ENCODE measurements at places on chromosomes 13 and 19.

DNA sequence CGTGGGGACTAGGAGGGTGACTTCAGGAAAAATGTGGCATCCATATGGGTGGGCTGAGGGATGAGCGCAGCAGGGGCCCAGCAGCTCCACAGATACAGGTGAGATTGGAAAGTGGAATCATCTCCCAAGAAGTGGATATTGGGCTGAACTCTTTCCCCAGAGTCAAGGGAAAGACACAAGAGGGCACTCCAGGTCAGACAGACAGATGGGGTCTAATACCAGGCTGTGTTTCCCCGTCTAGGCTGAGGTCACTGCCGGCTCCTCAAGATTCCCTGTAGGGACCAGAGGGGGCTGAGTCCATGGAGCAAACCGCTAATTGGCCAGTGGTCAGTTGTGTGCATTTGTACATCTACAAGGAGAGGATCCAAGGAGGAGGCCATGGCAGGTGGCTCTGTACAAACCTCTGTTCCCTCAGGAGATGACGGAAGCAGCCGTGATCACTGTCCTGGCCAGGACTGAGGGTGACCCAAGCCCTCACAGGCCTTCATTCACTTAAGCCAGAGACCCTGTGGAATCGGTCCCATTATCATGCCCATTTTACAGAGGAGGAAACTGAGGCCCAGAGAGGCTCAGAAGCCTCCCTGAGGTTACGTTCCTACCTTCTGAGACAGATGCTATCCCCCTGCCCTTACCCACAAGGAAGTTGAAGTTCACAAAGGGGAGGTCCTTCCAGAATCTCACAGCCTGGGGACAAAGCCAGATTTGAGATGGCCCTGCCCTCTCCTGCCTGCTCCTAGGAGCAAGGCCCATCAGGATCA is 14.9 kb upstream of the IGLON5 start:
- DNase-seq, result no peak

- DNase-seq, result no peak
Measured at GRCh38 chr19:1875646-1876495, 9.4 kb downstream of the ABHD17A start.

- no peak for DNase-seq
Measured at GRCh38 chr13:78608688-78609463, 5.5 kb upstream of the POU4F1 start.

- DNase-seq, result no peak
Measured at GRCh38 chr19:32471095-32471494, 65.5 kb downstream of the DPY19L3 start.

GRCh38 chr13:109055850-109056249 is 426.4 kb downstream of the MYO16 start:
- no peak for DNase-seq

- no peak for DNase-seq
Measured at GRCh38 chr13:21365574-21365973, 93.5 kb downstream of the ZDHHC20 start.

DNA sequence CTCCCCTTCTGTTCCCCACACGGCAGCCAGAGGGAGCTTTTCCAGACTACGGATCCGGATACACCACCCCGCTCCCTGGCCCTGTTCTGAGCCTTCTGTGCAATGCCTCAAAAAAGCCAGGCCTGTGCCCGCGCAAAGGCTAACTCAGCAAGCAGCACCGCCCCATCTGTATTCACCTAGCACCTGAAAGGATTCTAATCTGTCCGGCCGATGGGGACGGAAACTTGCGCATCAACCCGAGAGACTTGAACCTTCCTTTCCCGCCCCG is 589 bp downstream of the ZBTB45 start:
- DNase-seq, result no peak

GRCh38 chr13:38528986-38529385 is 157.9 kb upstream of the FREM2 start:
- DNase-seq, result no peak

- DNase-seq, result no peak
Measured at GRCh38 chr13:36057547-36057946, 73.6 kb downstream of the DCLK1 start.

DNA sequence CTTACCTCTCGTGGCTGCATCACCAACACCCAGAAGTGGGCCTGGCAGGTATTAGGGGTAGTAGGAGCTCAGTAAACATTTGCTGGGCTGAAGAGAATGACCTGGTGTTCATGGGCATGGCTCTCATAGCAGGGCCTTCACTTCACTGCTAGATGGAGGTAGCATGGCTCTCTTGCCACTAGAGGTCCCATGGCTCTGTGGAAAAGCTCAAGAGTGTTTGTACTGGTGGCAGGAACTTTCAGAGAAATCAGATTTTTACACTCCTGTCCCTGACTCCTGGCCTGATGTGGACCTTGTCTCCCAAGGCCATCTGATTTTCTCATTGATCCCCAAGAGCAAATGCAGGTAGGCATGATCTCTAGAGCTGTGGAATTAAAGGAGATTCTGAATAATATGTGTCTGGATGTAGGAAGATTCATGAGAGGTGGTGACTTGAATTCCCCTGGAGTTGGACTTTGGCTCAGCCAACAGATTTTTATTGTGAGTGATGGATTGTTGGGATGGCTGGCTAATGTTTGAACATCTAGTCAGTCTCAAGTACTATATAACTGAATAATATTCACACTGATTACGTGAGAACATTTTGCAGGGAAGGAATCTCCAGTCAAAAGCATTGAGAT is 5.7 kb downstream of the ZNF574 start:
- DNase-seq, result no peak

- no peak for DNase-seq
Measured at GRCh38 chr19:17599780-17600179, 44.3 kb downstream of the COLGALT1 start.

- DNase-seq, result no peak
Measured at GRCh38 chr13:84684804-84685203, 802.5 kb upstream of the SLITRK1 start.

DNA sequence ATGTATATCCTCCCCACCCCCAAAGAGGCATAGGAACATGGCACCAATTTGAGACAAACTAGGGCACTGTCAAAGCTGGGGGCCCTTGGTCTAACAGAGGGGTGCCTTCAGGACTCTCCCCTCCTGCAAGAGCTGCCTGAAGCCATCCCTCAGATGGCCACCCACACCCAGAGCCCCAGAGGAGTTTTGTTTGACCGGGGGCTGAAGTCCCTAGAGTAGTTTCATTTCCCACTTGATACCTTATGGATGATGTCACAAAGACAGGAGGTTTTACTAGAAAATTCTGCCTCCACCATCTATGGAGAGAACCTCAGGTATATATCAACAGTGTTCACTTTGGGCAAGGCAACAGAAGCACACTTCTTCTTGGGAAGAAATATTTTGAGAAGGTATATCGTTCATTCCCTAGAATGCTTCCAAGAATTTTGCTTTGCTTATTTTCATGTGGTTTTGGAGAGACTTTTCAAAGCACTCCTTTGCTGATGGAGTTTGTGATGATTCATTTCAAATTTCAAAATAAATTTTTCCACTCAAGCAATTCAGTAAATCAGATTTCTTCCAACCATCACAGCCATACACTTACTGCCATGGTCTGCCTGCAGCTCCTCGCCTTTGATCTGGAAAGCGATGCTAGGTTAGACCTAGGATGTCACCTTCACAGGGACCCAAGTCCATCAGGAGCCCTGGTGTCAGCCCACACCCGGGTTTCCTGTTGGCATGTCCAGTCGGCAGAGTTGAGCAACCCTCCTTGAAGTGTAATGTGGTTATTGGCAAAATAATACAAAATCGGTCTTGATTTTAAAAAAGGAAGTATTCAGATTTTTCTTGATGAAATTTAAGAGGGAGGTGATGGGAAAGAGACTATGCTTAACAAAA is 207.0 kb downstream of the SHISA2 start:
- no peak for DNase-seq

GRCh38 chr13:62320129-62321108 is 904.8 kb upstream of the PCDH20 start:
- peak; percentile 24 for DNase-seq
